ENCODE measurements at places on chromosomes 16 and 17. TPM values are rescaled to one million over a fixed set of nuclear protein-coding genes. Genes with fewer than 3 reads are reported as not detected.
A peak's percentile ranks its signal among the peaks of the same experiment; 100 is the strongest.

LRRC46 gene
- 0.23 TPM for total RNA-seq

GAS2L2 gene
- not detected for total RNA-seq

GRCh38 chr16:17076818-17077498 lies 393.8 kb downstream of the XYLT1 start:
- no peak for DNase-seq

- DNase-seq: no peak
These were observed 114.5 kb upstream of the CHMP6 start for GRCh38 chr17:80876950-80877728.

DNA sequence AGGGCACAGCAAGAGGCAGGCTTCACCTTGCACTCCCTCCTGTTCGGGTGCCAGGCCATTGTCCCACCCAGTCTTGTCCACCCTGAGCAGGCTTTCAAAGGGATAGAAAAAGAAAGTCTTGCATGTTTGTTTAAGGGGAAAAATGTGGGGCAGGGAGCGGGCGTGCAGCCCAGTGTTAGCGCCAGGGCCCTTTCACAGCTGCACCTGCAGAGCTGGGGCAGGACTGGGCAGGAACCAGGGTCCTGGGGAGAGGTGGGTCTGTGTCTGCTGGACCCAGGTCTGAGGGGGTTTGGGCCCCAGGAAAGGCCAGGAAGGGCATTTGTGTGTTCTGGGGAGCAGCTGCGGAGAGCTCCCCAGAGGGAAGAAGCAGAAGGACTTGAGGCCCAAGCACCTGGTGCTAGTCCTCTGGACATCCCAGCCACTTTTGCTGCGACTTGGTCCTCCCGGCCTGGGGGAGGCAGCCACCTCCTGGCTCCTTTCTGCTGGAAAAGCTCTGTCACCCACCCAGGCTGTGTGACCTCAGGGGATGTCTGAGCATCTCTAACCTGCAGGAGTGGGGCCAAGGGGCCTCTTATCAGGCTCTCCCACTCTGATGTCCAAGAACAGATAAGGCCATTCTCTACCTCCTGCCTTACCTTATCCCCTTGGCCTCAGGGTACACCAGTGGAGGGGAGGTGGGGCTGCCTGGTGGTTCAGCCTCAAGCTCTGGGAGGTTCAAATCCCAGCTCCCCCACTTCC lies 44.7 kb downstream of the PSME3IP1 start:
- no peak for DNase-seq

GPRC5C gene
- total RNA-seq: not detected

DNA sequence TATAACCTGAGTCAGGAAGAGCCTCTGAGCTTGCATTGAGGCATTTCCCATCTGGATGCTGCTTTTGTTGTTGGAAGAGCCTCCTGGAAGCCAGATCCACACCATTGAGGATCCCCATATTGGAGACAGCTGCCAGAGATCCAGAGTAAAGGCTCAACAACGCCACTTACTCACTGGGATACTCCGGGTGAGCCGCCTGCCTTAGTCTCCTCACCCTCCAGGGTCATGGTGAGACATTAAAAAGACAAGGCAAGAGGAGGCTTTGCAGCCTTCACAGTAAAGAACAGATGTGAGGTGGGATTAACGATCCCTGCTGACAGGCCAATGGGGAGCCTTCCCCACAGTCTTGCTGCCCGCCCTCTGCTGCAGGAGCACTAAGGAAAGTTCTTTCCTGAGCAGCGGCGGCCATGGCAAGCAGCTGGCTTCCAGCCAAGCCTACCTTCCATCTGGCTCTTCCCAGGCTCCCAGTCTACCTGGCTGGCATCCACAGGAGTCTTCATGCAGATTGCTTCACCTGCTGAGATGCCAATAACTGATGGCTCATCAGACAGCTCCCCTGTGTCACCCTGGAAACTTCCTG lies 198.5 kb downstream of the CYLD start:
- DNase-seq: no peak

- DNase-seq: no peak
These were observed 7.3 kb downstream of the CTRL start for GRCh38 chr16:67924140-67924906.

DNA sequence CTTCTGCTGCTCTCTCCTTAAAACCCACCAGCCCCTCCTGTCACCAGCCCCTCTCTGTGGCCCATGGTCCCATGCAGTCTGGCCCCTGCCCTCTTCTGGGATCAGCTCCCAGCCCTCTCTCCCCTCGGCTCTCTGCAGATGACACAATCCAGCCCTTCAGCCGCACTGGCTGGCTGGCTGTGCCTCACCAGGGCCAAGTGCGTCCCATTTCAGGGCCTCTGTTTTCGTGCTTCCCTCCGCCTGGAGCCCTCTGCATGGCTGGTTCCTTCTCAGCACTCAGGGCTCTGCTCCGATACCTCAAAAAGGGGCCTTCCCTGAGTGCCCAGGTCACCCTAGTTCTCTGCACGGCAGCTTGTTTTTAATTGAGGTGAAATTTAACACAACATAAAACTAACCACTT lies 124.3 kb downstream of the SOCS1 start:
- no peak for DNase-seq

GRCh38 chr17:62188713-62189112 lies 123.6 kb upstream of the MED13 start:
- no peak for DNase-seq

- no peak for DNase-seq
These were observed 8.5 kb upstream of the BAIAP2 start for GRCh38 chr17:81026266-81027036.

MT1H gene
- total RNA-seq: 0.78 TPM

CDH5 gene
- total RNA-seq: not detected

DNA sequence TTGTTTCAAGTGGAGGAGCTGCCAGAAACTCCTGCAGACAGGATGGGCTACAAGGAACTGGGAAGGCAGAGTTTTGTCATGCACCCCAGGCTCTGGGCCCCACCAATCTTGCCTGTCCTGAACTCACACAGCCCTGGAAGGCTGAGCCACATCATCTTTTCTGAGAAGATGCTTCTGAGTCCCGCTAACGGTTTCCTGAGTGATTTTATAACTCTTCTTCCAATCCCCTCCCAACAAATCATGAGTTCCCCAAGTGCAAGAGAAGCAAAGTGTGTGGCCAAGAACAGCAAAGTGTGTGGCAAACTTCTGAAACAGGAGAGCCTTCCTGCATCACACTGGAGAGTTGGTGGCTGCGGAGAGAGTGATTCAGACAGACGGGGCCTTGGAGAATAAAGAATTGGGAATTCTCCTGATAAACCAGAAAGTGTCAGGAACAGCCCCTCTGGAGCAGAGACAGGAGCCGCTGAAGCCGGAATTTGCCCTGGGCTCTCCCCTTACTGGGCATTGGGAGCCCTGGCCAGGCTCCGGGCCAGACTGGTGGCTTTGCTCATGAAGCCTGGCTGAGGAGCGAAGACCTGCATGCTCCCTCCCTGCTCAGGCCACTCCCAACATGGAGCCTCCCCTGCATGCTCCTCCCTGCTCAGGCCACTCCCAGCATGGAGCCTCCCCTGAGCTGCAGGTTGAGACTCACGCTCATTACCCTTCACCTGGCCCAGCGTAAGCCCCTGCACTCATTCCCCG lies 47.2 kb downstream of the PITPNM3 start:
- no peak for DNase-seq

DNA sequence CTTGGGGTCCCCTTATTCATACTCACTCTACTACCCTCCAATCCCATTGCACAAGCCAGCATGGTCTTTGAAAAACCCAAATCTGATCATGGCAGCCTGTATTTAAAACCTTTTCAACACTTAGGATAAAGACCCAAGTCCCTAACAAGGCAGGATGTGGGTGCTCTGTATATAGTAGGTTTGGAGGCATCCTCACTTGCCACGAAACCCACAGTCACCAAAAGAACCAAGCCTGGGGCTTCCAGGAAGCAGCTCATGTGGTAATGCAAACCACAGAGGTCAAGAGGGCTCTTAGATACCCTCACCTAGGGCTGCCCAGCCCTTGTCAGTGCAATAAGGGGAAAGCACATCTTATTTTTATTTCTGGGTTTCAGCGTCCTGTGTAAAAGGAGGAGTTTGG lies 218.6 kb upstream of the ASIC2 start:
- no peak for DNase-seq

DNA sequence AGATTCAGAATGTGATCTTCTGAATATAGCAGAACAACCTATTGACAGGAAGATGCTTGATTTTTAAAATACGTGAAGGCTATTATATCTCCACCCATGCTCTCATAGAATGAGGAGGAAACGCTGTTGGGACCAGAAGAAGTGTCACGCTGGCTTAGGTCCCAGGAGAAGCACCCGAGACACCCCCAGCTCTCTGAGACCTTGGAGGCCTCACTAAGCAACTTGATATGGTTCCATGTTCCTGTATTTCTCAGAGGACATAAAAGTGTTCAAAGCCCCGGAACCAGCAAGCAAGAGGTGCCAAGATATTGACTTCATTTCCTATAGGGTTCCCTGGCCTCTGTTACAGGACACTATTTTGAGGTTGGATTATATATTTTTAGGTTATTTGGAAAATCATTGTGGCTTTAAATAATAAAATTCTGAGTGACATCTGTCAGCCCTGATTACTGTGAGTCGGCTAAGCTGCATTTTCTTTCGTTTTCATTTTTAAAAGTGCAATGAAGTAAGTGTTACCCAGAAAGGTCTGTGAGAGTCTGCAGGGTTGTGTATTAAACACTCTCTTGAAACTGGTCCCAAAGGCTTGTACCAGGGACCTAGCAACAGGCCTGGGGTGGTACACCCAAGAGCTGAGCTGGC lies 400.0 kb downstream of the SOX9 start:
- no peak for DNase-seq

GRCh38 chr16:68370581-68371275 lies 59.9 kb downstream of the PRMT7 start:
- DNase-seq: peak; percentile 37

GRCh38 chr16:20740007-20740883 lies 1.4 kb downstream of the THUMPD1 start:
- peak; percentile 29 for DNase-seq

- no peak for DNase-seq
These were observed 56.2 kb upstream of the RPL38 start for GRCh38 chr17:74147056-74147835.

GRCh38 chr16:85750827-85751697 lies at the start of gene C16orf74:
TSS of gene C16orf74 (minus strand) at chr16:85751096. CDS start at chr16:85735217, 15,879 bp downstream.
- DNase-seq: no peak

DNA sequence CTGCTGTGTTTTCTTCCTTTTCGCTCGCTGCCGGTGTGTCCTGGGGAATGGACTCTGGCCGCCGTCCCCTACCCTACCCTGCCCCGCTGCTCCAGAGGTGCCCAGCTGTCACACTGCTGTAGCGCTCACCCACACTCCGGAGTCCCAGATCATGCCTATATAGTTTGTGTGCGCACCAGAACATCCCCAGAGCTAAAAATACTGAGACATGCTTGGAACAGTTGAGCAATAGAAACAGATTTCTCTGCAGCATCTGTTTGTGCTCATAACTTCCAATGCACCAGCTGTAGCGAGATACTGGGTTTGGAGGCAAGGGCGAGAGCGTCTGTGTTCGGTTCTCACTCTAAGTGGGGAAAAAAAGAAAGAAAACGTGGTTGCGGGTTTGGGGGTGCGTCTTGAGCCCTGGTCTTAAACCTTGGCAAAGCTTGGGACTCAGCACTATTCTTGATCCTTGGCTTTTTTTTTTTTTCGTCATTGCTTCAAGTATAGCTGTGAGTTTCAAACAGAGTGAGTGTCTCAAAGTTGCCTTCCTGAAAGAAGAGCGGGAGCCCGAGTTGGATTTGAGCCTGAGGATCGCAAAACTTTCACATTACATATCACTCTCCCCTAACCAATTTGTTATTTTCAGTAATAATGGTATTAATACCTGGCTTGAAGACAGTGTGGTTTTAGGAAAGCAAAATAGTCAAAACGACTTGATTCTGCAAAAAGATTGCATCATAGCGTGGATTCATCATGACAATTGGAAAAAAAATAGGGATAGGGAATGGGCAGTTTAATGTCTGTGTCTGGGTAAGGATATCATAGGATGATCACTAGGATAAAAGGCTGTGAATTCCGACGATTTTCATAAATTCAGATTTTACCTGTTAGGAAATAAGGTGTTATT lies 621 bp downstream of the KCNJ2 start:
- DNase-seq: no peak

DNA sequence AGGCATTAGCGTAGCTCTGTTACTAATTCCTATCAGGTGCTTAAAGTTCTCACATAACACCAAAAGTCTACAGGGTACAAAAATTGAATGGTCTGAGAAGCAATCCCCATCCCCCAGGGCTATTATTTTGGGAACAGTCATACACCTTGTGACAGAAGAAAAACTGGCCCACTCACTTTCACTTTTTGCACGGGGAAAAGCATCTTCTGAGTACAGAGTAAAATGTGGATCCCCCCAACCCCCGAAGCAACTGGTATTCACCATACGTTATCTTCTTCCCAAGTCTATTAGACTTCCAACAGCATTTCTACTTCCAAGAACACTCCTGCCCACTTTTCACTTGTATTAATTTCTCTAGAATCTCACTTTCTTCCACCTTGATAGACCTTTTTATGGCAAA lies 11.8 kb downstream of the GGA3 start:
- DNase-seq: no peak

ARHGAP23 gene
- not detected for total RNA-seq

ABCA10 gene
- total RNA-seq: 4.6 TPM

GRCh38 chr17:19262650-19263631 lies 25.8 kb downstream of the EPN2 start:
- no peak for DNase-seq

SCGB1C2 gene
- not detected for total RNA-seq

TMEM235 gene
- not detected for total RNA-seq

TSC2 gene
- 177 TPM for total RNA-seq

CNTNAP1 gene
- total RNA-seq: 2.5 TPM

GRCh38 chr17:57556977-57557376 lies 188.1 kb downstream of the CCDC182 start:
- no peak for DNase-seq

DNA sequence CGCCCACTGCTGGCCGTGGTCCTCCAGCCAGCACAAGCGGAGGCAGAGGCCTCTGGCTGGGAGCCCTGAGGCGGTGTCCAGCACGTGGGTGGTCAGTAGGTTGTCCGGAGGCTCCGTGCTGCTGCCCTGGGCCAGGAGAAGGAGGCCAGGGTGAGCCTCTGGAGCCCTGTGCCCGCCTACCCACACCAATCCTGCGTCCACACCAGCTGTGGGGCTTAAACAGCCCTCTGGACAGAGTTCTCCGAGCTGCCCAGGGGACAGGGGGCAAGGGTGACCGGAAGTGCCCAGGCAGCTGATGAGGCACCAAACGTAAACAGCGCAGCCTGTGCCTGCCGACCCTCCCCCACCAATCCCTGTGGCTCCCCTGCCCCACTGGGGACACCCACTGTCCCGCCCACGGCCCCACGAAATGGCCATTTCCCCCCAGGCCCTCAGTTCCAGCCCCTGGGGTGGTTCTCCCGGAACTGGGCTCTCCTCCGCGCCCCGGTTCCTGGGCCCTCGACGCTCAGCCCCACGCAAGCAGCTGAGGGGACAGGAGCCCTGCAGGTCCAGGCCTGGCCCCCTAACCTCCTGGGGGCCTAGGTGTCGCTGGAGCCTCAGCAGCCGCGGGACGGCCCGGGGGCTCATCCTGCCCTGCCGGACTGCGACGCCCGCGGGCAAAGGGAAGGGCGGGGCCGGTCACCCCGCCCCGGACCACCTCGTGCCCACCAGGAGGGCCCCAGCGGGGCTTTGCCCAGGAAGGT lies 27.9 kb upstream of the DBNDD1 start:
- DNase-seq: no peak
